Hippocampal formation (tissue), 2 donors: ENCODE measurements at places on chromosomes 12 and 14.

DNA sequence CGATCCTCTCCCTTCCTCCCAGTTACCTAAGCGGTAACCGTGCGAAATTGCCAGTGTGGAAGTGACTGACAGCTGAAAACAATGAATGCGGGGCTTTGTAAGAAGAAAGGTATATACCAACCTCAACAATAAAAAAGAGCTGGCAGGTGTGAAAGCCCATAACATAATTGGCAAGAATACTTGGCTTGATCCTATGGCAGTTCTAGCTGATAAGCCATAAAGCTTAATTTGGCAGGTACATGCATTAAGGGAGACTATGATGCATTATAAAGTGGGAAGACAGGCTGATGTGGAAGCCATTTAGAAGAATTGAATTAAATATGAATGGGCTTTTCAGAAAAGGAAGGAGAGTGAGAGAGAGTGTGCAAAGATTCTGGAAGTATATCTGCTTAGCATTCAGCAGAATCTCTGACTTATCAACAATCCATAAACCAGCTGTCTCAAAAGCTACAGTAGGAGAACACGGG, 71.3 kb downstream of the CRACR2A start:
- DNase-seq, result no peak

GRCh38 chr14:84036840-84037239, 1493.1 kb upstream of the FLRT2 start:
- no peak for DNase-seq

DNA sequence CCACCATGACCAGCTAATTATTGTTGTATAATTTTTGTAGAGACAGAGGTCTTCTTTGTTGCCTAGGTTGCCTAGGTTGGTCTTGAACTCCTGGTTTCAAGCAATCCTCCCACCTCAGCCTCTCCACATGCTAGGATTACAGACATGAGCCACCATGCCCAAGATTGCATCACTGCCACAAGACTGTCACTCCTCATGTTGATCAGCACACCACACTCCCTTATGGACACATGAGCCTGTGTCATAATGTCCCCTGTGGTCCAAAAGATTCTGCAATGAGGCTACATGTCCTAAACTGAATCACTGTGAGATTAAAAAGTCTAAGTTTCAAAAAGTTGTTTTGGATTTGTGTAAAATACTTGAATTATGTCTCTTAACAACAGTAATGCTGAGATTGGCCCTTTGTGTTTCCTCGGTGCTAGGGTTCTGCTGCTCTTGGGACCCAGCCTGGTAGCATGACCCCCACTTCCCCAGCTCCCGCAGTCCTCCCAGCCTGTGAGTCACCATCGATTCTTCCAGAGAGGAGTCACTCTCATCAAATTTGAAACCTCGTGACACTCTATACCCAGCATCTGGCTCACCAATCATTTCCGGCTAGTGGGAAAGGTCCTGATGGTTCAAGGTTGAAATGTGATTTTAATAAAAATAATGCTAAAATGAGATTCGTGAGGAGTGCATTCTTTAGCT, 890.9 kb downstream of the VRK1 start:
- no peak for DNase-seq

- no peak for DNase-seq
Measured at GRCh38 chr12:3044141-3044630, 33.0 kb upstream of the TSPAN9 start.

- no peak for DNase-seq
Measured at GRCh38 chr12:57237596-57237931, 8.1 kb downstream of the SHMT2 start.

- DNase-seq, result no peak
Measured at GRCh38 chr12:4041187-4041885, 168.1 kb upstream of the PARP11 start.

- DNase-seq, result no peak
Measured at GRCh38 chr14:101132588-101132987, 229.1 kb upstream of the RTL1 start.
